SK-N-DZ (cell line): ENCODE measurements at places on chromosomes 4 and X.

- no peak for DNase-seq
Observed at GRCh38 chr4:23105759-23106370, 413.1 kb downstream of the GBA3 start.

DNA sequence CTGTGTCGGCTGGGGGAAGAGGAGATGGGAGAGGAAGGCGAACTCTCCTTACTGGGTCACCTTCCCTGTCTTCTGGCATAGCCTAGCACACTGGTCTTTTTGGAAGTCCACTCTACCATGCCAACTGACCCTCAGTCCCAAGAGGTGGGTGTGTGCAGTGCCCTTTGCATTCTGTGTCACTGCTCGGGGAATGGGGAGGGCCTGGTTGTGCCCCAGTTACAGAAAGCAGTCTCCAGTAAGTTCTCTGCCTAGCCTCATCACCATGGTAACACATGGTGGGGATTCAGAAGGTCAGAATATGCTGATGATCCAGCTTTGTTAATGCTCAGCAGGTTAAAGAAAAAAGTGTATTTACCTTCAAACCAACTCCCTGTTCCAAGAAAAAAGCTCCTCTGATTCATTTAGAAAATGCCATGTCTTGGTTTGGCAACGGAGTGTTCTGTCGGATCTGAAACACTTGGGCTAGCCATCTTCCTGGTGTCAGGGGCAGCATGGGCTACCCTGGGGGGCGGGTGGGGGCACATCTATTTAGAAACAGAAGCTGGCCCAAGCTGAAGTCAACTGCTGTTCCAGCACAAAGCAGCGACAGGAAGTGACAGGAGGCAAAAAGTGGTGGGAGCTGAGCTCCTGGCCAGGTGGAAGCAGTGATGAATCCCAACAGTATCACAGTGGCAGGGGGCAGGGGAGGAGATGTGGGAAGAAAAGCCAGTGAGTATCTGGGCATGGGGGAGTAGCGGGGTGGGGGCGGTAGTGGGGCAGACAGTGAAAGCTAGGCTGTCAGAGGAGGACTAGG lies 37.0 kb downstream of the NSG1 start:
- no peak for DNase-seq

DNA sequence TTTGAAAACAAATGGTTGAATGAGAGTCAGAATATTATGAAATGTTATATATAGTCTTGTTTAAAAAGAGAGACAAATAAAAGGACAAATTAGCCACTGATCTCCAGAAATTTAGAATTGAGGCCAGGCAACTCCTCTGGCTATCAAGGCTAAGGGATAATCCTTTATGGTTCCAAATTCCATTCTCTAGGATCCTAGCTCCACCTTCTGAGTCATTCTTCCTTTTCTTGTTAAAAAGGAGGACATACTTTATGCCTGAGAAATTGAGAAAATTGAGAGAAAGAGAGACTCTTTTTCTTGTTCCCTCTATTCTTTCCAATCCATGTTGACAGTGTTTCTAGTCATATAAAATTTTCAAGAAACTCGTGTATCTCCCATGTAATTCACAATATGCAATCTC lies 1299.5 kb downstream of the FSTL5 start:
- DNase-seq = no peak

DNA sequence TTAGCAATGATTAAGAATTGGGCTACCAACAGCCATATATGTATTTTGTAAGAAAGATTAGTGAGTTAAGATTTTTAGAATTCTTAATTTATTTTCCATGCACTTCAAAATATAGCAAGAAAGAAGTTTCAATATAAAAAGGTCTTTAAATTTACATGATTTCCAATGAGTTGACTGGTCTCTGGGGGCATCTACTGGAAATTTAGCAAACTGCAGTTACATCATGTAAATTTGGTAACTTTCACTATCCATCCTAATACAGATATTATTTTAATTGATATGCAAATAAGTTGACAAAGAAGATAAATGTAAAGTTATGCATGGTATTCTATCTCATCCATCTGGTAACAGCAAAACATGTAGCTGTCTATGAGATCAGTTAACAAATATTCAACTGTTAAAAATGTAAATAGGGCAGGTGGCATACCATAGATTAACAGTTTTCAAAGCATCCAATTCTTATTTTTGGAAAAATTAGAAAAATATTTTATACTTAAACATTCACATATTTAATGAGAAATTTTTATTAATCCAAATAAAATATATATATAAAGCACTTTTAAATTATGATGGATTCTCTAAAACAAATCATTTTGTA lies 29.1 kb downstream of the TTC29 start:
- DNase-seq = peak; percentile 9

GRCh38 chr4:123675567-123675966 lies 279.0 kb downstream of the SPRY1 start:
- DNase-seq = no peak

- no peak for DNase-seq
Observed at GRCh38 chr4:170446782-170447181, 357.0 kb upstream of the AADAT start.

DNA sequence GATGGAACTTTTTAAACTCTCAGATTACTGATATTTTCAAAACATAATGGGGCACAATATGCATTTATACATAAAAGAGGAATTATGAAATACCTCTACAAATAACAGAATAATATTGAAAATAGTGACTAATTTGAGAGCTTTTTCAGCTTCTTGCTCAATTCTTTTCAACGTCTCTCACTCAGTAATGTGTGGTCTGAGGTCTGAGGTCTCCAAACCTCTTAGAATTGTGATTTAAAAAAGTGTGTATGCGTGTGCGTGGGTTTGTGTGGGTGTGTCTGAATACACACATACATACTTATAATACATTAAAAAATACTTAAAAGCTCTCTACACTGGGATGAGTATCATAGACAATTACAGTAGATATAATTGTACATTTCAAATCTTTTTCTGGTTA lies 7.9 kb downstream of the NDNF start:
- no peak for DNase-seq

DNA sequence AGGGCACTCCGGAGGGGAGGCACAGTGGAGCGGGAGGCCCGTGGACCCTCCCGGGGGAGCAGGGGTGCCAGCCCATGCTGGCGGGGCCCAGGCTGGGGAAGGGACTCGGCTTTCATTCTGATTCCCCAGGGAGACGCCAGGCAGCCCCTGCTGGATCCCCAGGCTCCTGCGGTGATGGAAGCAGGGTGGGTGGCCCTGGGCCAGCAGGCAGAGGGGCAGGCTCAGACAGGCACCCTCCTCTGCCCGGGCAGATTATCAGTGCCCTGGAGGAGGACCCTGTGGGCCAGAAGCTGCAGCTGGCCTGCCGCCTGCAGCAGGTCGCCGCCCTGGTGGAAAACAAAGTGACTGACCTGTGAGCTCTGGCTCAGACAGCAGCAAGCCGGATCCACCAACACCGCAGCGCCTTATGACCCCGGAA lies 2.1 kb upstream of the SRPK3 start:
- DNase-seq = no peak

DNA sequence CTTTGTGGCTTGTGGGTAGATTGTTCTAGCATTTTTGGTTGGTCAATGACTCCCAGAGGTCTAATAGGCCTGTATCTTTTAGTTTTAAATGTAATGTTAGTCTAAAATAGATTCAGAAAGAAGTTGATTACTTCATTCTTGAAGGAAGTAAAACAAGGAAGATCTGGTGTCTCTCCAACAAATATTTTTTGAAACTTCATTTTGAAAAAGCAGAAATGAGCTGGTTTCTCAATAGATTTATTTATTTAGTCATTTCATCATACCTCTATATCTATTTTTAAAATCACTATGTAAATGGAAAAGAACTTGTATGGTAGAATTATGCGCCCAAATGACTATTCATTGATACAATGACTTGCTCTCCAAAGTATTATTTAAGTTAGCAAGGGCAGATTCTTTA lies 7.2 kb downstream of the HTR2C start:
- no peak for DNase-seq

- no peak for DNase-seq
Observed at GRCh38 chrX:133698298-133698697, 283.0 kb upstream of the GPC4 start.

- no peak for DNase-seq
Observed at GRCh38 chr4:8170341-8170740, 11.7 kb upstream of the ABLIM2 start.

- DNase-seq = no peak
Observed at GRCh38 chr4:176653401-176654220, 139.1 kb downstream of the VEGFC start.

DNA sequence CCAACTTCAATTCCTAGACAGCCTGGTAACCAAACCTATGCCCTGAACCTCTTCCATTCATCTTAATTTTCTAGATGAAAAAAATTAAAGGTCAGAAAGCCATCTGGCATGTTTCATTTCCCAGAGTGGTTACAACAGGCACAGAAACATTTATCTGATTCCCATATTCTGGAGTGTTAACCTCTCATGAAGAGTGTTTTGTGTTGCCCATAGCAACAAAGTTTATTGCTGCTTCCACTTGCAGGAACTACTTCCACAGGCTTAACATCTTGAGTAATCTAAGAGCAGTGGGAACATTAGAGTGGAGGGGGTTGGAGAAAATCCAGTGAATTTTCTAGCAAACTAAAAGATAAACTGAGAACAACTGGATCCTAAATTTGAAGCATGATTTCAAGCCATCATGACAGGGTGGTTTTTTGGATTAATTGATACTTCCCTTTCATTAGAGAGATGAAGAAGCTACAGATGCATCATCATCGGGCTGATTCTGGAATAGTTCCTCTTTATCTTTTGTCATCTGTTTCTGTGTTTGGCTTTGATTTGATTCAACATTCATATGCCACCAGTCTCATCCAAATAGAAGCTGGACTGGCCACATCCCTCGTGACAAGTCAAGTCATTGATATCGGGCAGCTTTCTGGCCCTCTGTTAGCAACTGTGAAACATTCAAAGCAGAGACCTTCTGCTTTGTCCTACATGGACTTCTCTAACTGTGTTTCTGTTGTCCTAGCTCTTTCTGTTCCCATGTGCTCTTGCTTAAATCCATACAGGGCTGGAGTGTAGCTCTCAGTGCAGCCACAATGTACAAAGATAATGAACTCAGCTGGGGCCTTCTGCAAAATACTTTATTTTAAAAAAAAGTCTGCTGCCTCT lies 167.3 kb downstream of the MID1IP1 start:
- DNase-seq = peak; percentile 76

DNA sequence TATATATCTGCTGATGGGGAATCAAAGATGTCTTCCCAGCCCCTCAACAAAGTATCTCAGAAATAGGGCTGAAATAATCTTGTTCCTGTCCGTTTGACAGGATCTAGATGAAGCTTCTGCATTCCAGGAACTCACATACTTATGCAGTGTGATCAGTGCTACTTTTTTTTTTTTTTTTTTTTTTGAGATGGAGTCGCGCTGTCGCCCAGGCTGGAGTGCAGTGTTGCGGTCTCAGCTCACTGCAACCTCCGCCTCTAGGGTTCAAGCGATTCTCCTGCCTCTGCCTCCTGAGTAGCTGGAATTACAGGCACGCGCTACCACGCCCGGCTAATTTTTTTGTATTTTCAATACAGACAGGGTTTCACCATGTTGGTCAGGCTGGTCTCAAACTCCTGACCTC lies 36.4 kb downstream of the DHX15 start:
- DNase-seq = no peak

DNA sequence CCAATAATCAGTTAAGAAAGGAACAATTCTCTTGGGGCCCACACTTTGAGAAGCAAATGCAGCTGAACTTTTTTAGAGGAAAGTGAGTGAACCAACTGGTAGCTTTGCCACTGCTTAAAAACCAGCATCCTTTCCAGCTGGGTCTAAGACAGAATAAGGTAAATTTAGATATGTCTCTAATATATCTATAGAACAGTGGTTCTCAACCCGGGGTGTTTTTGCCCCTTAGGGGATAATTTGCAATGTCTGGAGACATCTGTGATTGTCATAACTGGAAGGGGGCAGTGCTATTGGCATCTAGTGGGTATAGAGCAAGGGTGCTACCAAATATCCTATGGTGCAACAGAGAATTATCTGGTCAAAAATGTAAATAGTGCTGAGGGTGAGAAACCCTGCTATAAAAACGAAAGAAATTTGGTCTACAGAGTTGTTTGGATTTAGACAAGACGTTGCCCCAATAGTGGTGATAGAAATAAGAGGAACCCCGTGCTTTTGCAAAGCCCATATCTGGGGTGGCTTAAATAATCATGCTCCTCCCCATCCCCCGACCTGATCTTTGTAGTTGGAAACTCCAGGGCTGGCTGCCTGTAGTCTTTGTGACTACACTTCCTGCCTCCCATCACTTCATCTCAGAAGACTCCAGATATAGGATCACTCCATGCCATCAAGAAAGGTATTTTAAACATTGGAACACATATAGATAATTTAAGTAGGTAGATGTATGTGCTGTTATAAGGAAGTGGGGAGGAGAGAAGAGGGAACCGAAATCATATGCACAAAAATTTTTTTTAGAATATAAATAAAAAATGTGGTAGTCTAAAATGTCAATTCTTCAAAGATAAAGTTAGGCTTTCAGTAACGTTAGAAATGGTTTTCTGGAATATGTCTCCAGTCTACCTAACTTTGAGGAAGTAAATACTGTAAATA lies at the start of gene TLR7:
Gene TLR7, plus strand, starts transcription at position 622 of the 927 bp plus-strand sequence. CDS start 507 bp downstream, outside the sequence.
- DNase-seq = no peak

GRCh38 chrX:111123606-111124179 lies 27.7 kb downstream of the PAK3 start:
- no peak for DNase-seq

DNA sequence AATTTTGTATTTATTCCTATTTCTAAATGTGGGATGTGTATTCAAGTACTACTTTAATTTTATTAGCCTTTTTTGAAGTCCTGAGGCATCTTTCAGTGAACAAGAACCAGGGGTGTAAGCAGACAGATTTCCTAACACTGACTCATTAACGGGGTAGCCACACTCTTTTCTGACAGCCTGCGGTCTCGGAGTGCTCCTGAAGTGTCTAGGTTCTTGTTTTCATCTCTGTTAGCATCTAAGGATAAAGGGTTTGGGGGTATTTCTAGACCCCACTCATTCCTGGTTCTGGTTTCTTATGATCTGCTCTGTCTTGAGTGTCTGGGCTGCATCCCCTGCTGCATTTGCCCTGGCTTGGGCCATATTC lies 71.9 kb downstream of the GC start:
- DNase-seq = no peak

DNA sequence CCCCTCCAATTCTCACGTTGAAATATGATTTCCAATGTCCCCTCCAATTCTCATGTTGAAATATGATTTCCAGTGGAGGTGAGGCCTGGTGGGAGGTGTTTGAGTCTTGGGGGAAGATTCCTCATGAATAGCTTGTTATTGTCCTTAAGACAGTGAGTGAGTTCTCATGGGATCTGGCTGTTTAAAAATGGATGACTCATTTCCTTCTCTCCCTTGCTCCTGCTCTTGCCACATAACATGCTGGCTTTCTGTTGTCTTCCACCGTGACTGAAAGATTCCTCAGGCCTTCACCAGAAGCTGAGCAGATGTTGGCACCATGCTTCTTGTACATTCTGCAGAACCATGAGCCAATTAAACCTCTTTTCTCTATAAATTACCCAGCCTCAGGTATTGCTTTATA lies 346.8 kb upstream of the TECRL start:
- no peak for DNase-seq

DNA sequence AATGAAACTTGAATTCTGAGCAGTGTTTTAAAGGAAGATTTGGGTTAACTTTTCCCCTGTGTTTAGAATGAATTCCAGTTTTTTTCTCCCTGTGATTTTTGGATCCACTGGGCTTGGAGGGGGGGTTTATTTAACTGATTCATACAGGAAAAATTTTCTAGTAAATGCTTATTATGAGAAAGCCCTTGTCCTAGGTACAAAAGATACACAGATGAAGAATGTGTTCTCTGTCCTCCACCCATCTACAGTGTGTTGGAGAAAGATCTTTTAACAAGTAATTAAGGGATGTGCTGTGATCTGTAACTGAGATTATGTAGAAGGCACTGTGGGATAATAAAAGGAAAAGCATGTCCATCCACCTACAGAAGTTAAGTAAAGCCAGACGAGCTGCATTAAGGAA lies 103.9 kb downstream of the STIM2 start:
- peak; percentile 7 for DNase-seq

GRCh38 chr4:77734928-77735327 lies 84.2 kb downstream of the CNOT6L start:
- DNase-seq = no peak
